ENCODE measurements at places on chromosomes 7 and 10. TPM values are rescaled to one million over a fixed set of nuclear protein-coding genes. Genes with fewer than 3 reads are reported as not detected.

TAS2R60 gene
- total RNA-seq, result not detected

SFTPD gene
- total RNA-seq, result not detected

TMEM130 gene
- total RNA-seq, result 1.1 TPM

DNA sequence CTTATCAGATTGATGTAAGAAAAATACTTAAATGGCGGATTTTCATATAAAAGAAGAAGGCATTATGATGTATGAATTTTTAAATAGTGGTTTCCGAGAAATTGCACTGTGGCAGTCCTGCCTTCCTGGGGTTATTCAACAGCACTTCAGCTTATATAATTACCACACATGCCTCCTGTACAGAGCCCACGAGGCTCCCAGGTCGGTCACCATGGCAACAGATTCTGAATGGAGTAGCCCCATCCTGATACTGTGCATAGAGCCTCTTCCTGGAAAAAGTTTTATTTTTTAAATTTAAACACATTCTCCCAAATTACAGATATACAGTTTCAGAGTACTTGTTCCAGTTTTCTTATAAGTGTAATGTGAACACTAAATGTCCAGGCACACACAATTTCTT lies 15.9 kb upstream of the ASB4 start:
- DNase-seq, result no peak

DNA sequence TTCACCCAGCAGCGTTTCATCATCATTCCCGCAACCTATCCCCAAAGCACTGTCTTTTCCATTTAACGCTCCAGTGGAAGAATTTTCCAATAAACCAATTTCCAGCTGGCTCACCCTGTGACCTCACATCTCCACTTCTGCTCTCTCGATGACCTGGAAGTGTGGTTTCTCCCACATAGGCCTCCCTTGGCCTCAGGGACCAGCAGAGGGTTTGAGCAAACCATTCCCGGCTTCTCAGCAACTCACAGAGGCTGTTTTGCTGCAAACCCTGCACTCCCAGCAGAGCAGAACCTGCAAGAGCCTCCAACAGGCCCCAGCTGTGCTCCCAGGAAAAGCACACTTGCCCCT lies 523.0 kb upstream of the FOXK1 start:
- no peak for DNase-seq

Data from SJSA1 (cell line).